ENCODE measurements at places on chromosomes 3 and 15. TPM values are rescaled to one million over a fixed set of nuclear protein-coding genes. Genes with fewer than 3 reads are reported as not detected.

Gene FOXL2NB
- not detected for polyA plus RNA-seq

Gene GTF2A2
- polyA plus RNA-seq, result 126 TPM

Gene EFL1
- 17.7 TPM for polyA plus RNA-seq

Gene B3GNT5
- polyA plus RNA-seq, result 5.4 TPM

DNA sequence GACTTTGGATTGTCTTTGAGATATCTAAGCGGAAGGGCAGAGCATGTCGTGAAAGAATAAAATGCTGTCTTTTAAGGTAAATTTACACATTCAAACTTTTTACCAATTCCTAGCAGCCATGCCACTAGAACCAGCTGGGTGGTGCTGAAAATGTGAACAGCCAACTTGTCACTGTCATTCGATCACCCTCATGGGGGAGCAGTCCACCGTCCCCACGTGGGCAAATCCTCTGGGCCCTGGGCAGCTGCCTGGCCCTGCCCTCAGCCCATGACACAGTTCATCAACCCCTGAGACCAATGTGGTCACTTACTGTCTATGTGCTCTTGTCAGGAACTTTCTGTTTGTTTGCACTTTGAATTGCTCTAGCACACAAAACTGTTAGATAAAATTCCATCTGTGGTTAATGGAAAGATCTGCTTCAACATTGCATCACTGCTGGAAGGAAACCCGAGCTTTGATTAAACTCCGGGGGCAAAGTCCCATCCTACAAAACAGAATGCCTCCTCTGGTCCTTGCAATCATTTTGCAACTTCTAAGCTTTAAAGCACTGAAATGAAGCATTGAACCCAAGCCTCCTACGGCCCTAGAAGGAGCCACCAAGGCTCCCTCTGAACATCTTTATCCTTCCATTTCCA, 50.1 kb downstream of the PCSK6 start:
- DNase-seq, result no peak

DNA sequence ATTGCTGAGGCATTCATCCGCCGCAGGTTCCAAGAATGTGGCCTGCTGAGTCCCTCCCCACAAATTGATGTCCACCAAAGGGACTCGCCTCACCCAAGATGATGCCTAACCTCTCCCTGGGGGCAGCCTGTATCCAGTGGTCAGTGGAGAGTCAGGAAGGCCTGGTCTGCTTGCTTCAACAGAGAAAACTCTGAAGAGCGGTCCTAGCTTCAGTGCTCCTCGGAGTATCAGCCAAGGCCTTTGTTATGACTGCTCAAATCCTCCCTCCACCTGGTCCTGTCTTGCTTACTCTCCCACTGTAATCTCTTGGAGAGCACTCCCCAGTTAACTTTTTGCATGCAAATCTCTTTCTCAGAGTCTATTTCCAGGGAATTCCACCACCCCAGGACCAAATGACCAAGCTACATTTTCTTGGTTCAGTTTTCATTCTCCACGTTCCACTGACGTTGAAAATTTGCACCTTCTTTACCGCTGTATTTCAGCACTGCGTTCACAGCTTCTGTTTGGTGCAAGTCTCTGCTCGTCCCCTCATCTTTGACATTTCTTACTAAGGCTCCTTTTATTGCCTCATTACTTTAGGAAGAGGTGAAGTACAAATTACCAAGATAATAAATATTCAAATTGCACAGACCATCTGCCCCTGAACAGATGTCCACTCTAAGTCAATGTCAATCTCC, 22.3 kb downstream of the CMTM7 start:
- DNase-seq, result no peak

GRCh38 chr15:82832601-82833361, 23.4 kb downstream of the WHAMM start:
- no peak for DNase-seq

DNA sequence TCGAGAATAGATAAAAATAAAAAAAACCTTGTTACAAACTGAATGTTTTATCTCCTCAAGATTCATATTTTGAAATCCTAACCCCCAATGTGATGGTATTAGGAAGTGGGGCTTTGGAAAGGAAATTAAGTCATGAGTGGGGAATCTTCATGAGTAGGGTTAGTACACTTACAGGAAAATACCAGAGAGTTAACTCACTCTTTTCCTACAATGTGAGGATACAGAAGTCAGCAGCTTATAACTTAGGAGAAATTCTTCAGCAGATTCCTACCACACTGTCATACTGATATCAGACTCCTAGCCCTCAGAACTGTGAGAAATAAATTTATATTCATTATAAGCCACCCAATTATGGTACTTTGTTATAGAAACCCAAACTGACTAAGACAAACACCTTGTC, 453.1 kb downstream of the GBE1 start:
- no peak for DNase-seq

GRCh38 chr3:9000041-9000440, 36.8 kb upstream of the RAD18 start:
- DNase-seq, result no peak

- no peak for DNase-seq
Observed at GRCh38 chr3:38601956-38602550, 47.4 kb downstream of the SCN5A start.

- no peak for DNase-seq
Observed at GRCh38 chr3:160568989-160569388, 3.6 kb upstream of the KPNA4 start.
